Spinal cord (tissue), 10 donors: ENCODE measurements at places on chromosomes 11 and 22.

DNA sequence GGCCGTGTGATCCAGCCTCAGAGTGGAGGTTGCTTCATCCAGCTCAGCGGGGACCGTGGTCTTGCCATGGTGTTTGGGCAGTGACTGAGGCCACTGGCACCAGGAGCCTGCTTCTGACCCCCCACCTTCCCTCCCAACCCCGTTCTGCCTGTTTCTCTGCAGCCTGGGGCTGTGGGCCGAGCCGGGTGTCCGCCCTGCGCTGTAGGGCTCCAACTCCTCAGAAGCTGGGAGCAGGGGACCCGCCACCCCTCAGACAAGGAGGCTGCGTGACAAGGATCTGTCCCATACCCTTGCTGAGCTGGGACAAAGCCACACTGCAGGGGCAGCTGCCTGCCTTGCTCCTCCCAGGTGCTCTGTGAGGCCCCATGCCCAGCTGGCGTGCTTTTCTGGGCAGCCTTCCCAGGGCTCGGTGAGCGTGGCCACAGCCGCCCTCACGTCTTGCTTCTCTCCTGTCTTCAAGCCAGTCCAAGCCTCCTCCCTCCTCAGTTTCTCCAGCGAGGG lies 11.7 kb upstream of the ARFGAP3 start:
- DNase-seq, result no peak

DNA sequence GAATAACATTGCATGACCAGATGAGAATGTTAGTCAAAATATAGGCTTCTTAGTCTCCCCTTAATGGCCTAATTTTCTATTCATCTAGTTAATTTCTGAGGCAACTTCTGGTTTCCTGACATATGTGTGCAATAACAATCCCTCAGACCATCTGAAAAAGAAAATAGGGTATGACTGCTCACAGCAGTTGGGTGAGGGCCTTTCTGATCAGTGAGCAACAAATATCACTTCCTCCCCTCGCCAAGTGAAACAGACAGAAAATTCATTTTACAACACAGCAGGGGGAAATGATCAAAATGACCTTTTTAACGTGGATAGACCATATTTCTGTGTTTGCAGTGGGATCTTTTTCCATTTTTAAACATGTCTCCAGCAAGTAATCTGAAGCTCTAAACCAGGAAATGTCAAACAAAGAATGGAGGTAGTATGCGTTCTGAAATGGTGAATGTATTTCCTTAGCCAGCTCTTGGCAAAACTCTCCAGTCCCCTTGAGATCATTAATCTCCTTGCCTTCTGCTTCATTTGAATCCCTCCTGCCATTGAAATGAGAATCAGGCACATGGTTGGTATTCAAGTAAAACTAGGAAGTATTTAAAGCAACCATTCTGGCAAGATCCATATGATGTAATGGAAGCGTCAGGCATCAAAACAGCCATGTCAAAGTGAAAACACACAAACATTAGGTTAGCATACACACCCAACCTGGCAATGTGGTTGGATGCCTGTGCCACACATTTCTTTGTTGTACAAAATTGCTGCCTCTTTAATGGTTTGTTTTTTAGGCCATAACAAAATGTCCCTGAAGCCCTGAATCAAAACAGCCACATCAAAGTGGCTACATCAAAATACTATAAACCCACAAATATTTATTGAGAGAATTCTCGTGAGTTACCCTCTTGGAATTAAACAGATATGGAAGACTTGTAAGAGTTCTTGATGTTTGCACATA lies 100.1 kb downstream of the SLC1A2 start:
- peak; percentile 72 for DNase-seq

DNA sequence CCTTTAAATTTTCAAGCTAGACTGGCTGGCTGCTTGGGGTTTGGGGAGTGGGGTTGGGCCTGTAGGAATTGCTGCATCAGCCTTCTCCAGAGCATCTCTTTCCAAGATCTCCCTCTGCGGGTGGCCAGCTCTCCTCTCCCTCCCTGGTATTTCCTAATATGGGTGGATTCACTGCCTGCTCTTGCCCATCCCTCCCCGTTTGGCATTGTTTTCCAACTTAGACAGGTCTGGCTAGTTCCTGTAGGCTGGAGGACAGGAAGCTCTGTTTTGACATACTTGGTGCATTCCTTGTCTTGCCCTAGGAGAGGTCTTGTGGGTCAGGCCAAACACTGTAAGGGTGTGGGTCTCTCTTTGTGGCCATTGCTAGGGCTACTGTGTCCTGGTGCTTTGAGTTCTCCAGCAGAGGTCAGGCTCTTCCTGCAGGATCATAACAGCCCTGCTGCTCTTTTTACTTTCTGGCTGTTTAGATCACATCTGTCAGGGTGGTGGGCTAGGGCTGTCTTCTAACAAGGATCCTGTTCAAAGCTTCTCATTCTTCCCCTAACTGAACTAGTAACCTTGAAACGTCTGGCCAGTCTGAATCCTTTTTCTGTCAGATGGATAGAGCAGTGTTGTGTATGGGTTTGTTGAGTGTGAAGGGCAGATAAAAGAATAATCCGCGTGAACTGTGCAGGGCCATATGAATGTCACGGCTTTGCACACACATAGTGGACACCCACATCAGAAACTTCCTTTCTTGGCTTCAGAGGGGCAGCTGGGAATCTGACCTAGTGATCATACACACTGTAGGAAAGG lies 18.3 kb upstream of the MICALL1 start:
- peak; percentile 79 for DNase-seq

DNA sequence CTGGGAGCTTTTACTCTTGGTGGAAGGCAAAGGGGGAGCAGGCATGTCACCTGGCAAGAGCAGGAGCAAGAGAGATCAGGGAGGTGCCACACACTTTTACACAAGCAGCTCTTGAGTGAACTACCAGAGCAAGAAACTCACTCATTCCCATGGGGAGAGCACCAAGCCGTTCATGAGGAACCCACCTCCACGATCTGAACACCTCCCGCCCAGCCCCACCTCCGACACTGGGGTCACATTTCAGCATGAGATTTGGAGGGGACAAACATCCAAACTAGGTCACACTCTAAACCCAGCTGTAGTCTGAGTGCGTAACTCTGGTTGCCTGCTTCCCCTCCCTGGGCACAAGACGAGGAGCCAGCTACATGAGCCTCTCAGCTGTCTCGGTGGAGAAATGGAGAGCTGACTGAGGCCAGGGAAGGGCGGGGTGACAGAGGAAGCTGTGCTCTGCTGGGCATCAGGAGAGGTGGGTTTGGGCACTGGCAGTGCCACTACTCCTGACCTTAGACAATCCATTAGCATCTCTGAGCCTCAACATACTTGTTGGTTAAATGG lies 134.6 kb downstream of the PKNOX2 start:
- no peak for DNase-seq

DNA sequence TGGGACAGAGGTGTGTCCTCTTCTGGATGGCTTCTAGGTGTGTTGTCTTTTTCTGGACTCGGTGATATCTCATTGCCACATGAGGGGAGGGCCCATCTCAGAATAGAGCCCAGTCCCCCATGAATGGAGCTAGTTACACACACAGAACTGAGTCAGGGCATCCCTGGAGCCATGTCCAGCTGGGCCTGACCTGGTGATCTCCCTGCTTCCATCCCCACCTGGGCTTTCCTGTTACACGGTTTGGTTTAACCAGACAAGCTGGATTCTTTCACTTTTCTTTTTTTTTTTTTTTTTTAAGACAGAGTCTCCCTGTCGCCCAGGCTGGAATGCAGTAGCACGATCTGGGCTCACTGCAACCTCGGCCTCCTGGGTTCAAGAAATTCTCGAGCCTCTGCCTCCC lies 6.1 kb upstream of the A4GALT start:
- DNase-seq, result no peak

DNA sequence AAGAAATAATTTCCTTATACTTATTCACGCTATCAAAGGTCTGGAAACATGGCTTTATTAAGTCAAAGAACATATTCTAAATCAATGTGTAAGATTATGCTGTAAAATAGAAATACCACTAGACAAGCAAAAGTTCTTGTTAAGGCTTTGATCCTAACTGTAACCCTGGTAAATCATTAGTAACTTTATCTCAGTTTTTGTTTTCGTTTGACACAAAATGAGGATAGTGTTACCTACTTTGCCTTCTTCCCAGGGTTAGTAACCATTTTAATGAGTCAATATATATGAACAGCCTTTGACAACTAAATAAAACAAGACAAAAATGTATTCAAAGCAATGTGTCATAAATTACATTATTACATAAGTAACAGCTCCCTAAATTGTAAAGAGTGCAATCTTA lies 1336.3 kb downstream of the FAM181B start:
- no peak for DNase-seq
